ENCODE measurements at places on chromosomes 7 and 10.

DNA sequence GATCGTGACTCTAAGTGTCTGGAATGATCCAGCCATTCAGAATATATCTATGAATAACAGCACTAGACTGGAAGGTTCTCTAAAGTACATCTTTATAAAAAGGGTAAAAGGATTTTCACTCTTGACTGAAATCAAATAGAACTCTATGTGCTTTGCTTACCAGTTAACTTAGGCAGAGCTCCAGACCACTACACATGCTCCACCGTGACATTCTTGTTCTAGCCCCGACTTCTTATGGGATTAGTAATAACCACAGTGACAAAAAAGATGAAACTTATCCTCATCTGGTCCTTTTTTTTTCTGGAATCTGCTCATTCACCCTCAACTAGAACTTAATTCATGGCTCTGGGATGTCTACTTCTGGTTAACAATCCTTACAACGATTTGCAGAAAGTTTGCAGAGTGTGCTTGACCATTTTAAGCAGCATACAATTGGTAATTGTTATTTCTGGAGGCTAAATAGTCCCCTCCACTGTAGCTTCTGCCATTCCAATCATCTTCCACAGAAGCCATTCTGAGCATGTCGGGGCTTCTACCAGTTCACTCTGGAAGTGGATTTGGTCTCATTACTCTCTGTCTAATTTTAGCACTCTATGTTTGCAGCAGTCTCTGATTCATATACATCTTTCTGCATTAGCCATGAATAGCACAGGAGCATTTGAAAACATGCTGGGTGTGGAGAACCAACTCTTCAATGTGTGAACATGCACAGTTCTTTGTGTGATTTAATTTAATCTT is 163.7 kb upstream of the CDC14C start:
- no peak for DNase-seq

- DNase-seq = peak; percentile 16
Observed at GRCh38 chr10:93482145-93482834, at the start of gene MYOF. Gene MYOF (minus strand): TSS chr10:93482334. CDS start chr10:93482194, 140 bp downstream.

GRCh38 chr10:27660268-27660667 is 85.4 kb downstream of the MKX start:
- DNase-seq = no peak

GRCh38 chr7:154204046-154204445 is 151.8 kb downstream of the DPP6 start:
- DNase-seq = no peak

DNA sequence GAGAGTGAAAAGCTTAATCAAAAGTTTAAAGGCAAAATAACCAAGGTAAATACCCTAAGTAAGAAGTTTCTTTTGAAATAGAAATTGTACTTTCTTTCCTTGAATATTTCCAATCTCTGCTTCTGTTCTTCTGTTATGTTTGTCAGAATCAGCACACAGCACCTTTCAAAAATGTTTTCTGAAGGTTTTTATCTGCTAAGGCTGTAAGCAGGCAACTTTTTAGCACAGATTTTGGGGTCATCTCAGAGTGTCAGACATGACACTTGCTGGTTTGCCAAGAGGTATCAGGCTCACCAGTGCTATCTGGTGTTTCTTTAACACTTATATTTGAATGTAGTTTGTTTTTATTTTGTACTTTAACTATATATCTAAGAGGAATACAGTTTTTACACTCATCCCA is 94.2 kb downstream of the CDK6 start:
- no peak for DNase-seq

DNA sequence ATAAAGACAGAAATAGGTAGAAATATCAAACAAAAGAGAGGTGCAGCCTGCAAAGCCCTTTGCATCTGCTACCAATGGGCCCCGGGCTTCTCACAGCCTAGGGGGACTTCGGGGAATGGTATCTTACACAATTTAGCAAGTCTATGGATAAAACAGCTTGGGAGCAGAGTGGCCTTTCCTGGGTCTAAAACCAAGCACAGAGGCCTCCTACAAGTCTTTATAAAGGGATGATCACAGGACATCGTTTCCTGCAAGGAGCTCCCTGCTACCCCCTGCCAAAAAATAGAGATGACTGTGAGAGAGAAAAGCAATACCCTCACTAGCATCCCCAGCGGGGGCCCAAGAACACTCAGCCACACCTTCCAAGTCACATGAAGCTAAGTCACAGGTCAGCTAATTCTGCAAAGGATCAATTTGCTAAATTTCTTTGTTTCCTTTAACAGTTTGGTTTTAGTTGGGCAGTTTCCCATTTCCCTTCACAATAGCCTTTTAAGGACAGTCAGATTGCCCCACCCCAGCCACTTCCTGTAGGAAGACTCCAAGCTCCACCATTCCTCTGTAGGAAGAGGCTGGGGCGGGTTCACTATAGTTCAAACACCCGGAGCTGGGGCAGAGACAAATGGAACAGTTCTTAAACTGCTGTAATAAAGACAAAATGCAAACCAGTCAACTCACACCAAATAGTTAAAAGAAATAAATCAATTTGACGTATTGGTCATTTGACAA is 105.5 kb downstream of the SLIT1 start:
- no peak for DNase-seq

DNA sequence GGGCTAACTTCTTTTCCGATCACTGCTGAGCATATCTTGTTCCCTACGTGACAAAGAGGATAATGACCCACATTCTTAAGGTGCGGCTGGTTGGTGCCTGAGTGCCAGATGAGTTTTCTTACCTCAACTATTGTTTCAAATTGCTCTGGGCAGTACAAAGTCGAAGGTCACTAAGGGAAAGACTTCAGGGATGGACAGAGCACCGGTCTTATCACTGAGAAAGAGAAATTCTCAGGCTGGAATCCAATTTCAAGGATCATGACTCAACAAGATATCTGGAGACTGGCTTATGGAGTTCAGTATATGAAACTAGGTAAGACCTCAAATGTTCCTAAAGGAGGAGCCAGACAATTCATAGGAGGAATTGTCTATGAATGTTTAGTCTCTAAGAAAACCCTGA is 780.3 kb downstream of the SUGCT start:
- no peak for DNase-seq

DNA sequence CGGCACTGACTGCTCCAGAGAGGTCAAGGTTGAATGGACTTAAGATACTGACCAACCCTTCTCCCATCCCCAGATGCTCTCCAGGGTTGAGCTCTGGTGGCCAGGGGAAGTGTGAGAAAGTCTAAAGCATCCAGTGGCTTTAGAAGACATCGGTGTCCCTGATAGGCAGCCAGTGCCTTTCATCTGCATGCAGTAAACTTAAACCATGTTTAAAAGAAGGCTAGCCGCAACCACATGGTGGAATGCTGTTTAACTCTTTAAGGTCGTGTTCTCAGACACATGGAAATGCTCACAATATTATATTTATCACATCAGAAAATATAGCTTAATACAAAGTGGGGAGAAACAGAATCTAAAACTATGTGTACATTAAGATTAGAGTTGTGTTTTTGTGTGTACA is 137.0 kb downstream of the CNNM2 start:
- DNase-seq = no peak
